Karpas-422 (cell line): ENCODE measurements at places on chromosomes 3 and 15. TPM values are rescaled to one million over a fixed set of nuclear protein-coding genes. Genes with fewer than 3 reads are reported as not detected.

IFT57 gene
- total RNA-seq = 93.4 and 133 TPM in 2 replicates

STRC gene
- 0.36 and 1.2 TPM in 2 replicates for total RNA-seq

ACP3 gene
- total RNA-seq = 0.36 and 0.71 TPM in 2 replicates

OR5K2 gene
- not detected in 2 replicates for total RNA-seq

U2SURP gene
- total RNA-seq = 69.4 and 135 TPM in 2 replicates

ALG3 gene
- total RNA-seq = 80.1 and 108 TPM in 2 replicates

SAMD7 gene
- not detected in 2 replicates for total RNA-seq

FETUB gene
- not detected in 2 replicates for total RNA-seq

NDN gene
- not detected in 2 replicates for total RNA-seq

DNA sequence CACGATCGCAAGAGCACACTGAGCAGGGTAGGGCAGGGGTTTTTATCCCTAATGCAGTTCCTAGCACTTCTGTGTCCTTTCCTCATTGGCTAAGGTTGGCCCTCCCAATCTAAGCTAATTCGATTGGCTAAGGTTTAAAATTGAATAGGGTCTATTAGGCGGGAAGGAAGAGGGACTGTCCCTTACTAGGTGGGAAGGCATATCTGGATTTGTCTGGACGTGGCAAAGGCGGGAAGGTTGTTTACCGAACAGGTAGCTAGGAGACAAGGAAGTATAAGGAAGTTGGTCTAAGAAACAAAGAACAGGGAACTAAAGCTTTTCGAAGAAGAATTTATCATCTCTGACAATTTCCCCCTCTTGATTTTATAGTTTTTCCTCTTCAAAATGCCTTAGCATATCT, 24.8 kb upstream of the ATG7 start:
- no peaks in the 10 kb centered on the region for H3K4me1 ChIP-seq
- no peaks in the 10 kb centered on the region for H3K36me3 ChIP-seq
- H3K27ac ChIP-seq = no peak overlapping the region
- no peaks in the 10 kb centered on the region for H3K27me3 ChIP-seq
- no peak overlapping the region for H3K4me3 ChIP-seq
- DNase-seq = no peak

GRCh38 chr3:115616461-115616860, 6.8 kb upstream of the GAP43 start:
- no peak for DNase-seq
- no peaks in the 10 kb centered on the region for H3K36me3 ChIP-seq
- no peak overlapping the region for H3K27ac ChIP-seq

DNA sequence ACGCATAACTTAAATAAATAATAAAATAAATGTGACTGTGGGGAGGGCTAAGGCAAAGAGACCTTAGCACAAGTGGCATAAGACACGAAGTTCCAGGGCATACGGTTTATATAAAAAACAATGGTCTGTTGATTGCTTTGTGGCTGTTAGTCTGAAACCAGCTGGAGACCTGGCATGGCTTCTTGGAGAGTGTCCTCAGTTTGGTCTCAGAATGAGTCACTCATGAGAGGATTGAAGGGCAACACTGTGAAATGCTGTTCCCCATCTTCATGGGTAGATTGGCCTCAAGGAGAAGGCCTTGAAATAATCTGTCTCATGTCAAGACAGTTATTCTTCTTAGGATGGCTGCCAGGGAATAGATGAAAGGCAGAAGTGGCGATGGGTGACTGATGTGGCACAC, 62.2 kb downstream of the SOX2 start:
- H3K36me3 ChIP-seq = no peaks in the 10 kb centered on the region
- no peak for DNase-seq
- H3K4me1 ChIP-seq = no peaks in the 10 kb centered on the region
- no peaks in the 10 kb centered on the region for H3K27me3 ChIP-seq
- no peak overlapping the region for H3K27ac ChIP-seq

DNA sequence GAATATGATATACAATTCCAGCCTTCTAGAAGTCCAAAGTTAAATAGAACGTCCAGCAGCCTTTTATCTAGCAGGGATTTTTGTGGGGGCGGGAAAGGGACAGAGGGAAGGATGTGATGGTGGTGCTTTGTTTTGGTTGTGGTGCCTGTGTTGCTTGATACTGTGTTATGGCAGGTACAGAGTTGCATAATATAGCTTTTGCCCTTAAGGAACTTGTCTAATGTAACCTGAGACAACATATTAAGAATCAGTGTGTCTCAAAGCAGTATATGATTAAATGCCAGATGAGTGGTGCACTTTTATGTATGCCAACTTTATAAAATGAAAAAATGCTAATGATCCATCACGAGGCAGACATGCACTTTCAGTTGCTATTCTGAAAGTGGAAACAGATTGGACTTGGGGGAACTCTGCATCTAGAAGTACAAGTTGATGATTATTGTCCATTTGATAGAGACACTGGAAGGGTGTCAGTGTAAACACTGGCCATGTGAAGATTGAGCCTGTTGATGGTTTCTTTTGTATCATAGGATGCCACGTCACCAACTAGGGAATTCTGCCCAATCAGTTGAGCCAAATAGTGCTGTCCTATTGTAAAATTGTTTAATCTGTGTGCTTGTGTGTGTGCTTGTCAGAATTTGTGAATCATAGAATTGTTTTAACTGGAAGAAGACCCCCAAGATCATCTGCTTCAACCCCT, 23.0 kb downstream of the NEO1 start:
- no peak for DNase-seq
- H3K27ac ChIP-seq = no peak overlapping the region
- no peak overlapping the region for H3K4me3 ChIP-seq

GRCh38 chr15:37397266-37398022, 297.1 kb upstream of the MEIS2 start:
- no peaks in the 10 kb centered on the region for H3K4me1 ChIP-seq
- H3K27ac ChIP-seq = no peak overlapping the region
- H3K4me3 ChIP-seq = no peak overlapping the region

DNA sequence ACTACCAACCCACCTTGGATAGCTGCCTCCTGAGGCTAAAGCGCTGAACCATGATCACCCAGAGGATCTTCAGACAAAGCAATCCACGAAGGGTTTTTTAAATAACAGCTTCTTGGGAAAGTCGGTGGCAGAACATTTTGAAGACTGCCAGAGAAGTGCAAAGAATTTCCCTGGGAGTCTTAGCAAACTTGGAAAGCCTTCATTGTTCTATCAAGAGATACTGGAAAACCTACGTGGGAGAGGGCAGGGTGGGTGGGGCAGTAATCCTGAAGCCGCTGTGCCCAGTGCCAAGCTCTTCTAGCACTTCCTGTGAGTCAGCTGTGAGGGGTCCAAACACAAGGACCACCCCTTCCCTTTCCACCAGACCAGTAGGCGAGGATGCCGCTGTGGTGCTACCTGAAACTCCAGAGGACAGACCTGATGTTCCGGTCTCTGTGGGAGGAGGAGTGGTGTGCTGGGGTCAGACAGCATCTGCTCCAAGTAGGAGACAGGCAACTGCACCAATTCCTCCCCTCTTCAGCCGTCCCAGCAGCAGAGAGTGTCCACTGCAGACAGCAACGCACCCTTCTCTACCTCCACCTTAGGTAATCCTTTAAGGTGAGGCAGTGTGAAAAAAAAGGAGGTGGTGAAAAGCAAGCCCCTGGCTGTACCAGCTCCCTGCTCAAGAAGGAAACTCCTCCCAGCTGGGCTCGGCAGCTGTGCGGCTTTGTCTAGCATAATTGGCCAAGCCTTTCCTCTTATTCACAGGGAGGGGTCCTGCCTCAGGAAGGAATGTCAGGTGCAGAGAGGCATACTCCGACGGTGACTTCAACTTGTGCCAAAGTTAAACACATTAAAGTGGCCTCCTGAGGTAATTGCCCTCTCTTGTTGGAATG, 99.0 kb downstream of the TMCC1 start:
- peak; percentile 68 for DNase-seq
- peaks cover 61% of the 10 kb centered on the region for H3K4me1 ChIP-seq
- H3K36me3 ChIP-seq = no peaks in the 10 kb centered on the region
- H3K27me3 ChIP-seq = no peaks in the 10 kb centered on the region
- peak overlapping the region; percentile 84 for H3K27ac ChIP-seq

- H3K27ac ChIP-seq = 0 out of 2 replicates have a peak overlapping the region, but pooled peaks have one; percentile 11
- H3K4me3 ChIP-seq = no peak overlapping the region
- no peak for DNase-seq
- no peaks in the 10 kb centered on the region; the same call in 1 of the 2 replicates for H3K36me3 ChIP-seq
Measured at GRCh38 chr3:57066471-57066870, 6.0 kb downstream of the SPATA12 start.

DNA sequence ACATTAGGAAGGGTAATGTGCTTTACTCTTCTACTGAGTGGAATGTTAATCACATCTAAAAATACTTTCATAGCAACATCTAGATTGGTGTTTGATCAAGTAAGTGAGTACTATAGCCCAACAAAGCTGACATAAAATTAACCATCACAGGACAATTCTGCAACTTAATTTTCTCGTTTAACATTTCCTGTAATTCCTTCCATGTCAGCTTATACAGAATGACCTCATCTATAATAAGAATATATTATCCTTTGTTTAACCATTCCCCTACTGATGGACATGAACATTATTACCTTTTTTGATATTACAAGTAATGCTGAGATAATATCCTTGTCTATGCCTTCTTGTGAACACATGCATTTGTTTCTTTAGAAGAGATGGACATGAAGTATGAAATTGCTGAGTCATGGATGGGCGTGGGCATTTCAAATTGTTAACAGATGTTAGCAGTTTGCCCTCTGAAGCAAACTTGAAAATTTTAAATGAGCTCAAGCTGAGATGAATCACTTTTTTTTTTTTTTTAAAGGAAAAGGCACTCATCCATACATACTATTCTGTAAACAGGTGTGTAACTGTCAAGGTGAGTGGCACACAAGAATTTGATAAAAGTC, 85.1 kb downstream of the OXNAD1 start:
- H3K4me1 ChIP-seq = peaks cover 39% of the 10 kb centered on the region
- H3K36me3 ChIP-seq = peaks cover 99% of the 10 kb centered on the region
- H3K27ac ChIP-seq = peak overlapping the region; percentile 41
- no peak overlapping the region for H3K4me3 ChIP-seq

DNA sequence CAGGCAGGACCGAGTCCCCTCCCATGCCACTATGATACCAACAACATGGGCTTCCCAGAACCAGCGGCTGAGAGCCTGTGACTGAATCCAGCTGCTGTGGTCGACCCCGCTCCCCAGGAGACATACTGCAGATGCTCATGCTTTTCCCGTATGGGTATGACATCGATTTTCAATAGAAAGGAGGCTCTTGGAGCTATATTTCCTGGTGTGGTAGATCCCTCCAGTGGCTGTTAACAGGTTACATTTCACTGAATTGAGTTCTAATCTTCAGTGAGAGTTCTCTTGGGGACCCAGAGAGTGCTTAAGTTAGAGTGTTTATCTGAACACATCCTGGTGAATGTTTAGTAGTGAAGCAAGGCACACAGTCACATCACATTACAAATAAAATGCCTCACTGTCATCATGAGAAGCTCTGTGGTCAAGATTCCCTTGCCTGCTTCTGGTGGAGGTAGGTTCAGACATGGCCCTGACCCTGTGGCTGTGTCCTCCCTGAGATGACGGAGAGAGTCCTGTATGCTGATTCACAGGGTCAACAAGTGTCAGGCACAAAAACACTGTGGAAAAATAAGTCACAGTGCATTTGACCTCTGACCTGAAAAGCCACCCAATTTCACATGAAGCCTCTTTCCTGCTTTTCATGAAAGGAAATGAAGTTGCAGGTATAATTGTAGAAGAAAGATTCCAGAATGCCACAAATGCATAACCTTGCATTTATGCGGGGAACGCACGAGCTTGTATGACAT, 110.9 kb downstream of the GABRG3 start:
- no peak for DNase-seq
- H3K4me1 ChIP-seq = no peaks in the 10 kb centered on the region
- H3K27ac ChIP-seq = no peak overlapping the region
- H3K4me3 ChIP-seq = no peak overlapping the region
- no peaks in the 10 kb centered on the region for H3K36me3 ChIP-seq

DNA sequence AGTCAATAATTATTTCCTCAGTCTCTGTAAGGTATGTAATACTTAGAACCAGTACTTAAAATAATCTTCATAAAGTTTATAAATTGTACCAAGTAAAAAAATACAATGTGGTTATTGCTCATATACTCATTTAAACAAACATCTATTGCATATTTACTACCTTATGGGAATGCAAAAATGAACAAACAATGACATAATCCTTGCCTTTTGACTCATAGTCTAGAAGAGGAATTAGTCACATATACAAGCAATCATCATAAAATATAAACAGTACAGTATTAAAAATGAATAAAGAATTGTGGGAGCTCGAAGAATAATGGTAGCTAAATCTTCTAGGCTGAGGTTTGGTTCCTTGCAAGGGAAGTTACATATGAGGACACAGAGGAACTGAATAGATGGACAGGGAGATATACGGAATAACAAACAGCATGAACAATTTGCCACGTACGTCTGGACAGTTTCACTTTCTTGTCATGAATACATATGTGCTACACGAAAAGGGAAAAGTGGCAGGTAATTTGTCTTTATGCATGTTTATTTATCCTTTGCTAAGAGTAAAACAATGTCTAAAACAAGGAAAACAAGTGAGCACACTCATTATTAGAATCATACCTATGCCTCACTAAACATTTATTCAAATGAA, 17.2 kb downstream of the IMPG2 start:
- H3K4me1 ChIP-seq = no peaks in the 10 kb centered on the region
- no peak for DNase-seq
- H3K27me3 ChIP-seq = no peaks in the 10 kb centered on the region
- no peaks in the 10 kb centered on the region for H3K36me3 ChIP-seq

- peaks cover 19% of the 10 kb centered on the region for H3K4me1 ChIP-seq
- no peak overlapping the region for H3K4me3 ChIP-seq
- H3K36me3 ChIP-seq = no peaks in the 10 kb centered on the region
- no peaks in the 10 kb centered on the region for H3K27me3 ChIP-seq
Measured at GRCh38 chr3:194748225-194748624, 62.5 kb downstream of the FAM43A start.

GRCh38 chr3:186732169-186732766, 15.1 kb downstream of the KNG1 start:
- H3K27me3 ChIP-seq = no peaks in the 10 kb centered on the region
- no peak for DNase-seq
- no peaks in the 10 kb centered on the region for H3K4me1 ChIP-seq
- H3K4me3 ChIP-seq = no peak overlapping the region
- H3K36me3 ChIP-seq = no peaks in the 10 kb centered on the region

DNA sequence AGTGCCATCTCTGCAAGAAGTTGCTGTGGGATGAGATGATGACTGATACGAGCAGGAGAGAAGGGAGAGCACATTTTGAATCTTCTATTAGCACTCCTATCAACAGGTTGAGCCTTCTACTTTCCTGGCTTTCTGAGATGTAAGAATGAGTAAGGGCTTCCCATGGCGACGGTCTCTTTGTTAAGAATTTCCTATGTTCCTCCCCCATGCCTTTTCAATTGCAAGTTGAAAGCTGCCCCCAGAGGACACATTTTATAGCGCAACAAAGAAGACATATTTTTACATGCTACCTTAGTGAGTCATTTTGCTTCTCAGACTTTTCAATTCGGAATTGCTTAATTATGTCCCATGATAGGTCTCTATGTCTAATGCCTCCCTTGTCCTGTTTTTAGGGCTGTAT, 71.3 kb upstream of the LRTM1 start:
- H3K27me3 ChIP-seq = no peaks in the 10 kb centered on the region
- H3K4me3 ChIP-seq = no peak overlapping the region
- no peak overlapping the region for H3K27ac ChIP-seq
- H3K36me3 ChIP-seq = no peaks in the 10 kb centered on the region
- peak; percentile 51 for DNase-seq

- H3K4me1 ChIP-seq = peaks cover 14% of the 10 kb centered on the region
- no peaks in the 10 kb centered on the region for H3K27me3 ChIP-seq
- H3K27ac ChIP-seq = no peak overlapping the region
- H3K4me3 ChIP-seq = no peak overlapping the region
- DNase-seq = no peak
- H3K36me3 ChIP-seq = no peaks in the 10 kb centered on the region
Measured at GRCh38 chr15:41562784-41563198, 3.8 kb downstream of the TYRO3 start.

GRCh38 chr3:120407508-120408287, 43.1 kb downstream of the FSTL1 start:
- no peak for DNase-seq
- H3K27me3 ChIP-seq = no peaks in the 10 kb centered on the region
- no peak overlapping the region for H3K4me3 ChIP-seq
